Activated T-helper 17 cell treated with anti-CD3 and anti-CD28 coated beads, Interleukin-2, amount 50 U/mL, for 72 hours (primary cell): ENCODE measurements at places on chromosomes 4 and X.

DNA sequence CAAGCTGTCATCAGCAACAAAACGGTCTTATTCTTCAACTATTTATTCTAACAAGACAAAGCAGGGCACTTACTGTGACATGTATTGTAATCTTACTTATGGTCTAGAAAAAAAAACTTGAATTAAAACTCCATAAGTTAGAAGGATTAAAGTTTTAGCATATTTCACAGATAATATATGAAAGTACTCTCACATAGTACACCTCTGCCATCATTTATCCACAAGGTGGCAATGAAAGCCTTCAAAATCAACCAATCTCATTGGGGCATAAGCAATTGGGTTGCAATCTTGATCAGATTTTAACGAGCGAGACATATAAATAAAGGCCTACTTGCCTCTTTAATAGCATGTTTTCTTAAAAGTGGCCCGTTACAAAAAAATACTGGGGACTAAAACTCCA lies 1382.9 kb downstream of the FAM133A start:
- no peak for ATAC-seq

- ATAC-seq: no peak
Observed at GRCh38 chr4:185662030-185662778, 126.9 kb upstream of the PDLIM3 start.

- ATAC-seq: no peak
Observed at GRCh38 chr4:37365888-37366287, 121.3 kb downstream of the NWD2 start.

- ATAC-seq: no peak
Observed at GRCh38 chr4:149791851-149792250, 23.8 kb downstream of the IQCM start.

DNA sequence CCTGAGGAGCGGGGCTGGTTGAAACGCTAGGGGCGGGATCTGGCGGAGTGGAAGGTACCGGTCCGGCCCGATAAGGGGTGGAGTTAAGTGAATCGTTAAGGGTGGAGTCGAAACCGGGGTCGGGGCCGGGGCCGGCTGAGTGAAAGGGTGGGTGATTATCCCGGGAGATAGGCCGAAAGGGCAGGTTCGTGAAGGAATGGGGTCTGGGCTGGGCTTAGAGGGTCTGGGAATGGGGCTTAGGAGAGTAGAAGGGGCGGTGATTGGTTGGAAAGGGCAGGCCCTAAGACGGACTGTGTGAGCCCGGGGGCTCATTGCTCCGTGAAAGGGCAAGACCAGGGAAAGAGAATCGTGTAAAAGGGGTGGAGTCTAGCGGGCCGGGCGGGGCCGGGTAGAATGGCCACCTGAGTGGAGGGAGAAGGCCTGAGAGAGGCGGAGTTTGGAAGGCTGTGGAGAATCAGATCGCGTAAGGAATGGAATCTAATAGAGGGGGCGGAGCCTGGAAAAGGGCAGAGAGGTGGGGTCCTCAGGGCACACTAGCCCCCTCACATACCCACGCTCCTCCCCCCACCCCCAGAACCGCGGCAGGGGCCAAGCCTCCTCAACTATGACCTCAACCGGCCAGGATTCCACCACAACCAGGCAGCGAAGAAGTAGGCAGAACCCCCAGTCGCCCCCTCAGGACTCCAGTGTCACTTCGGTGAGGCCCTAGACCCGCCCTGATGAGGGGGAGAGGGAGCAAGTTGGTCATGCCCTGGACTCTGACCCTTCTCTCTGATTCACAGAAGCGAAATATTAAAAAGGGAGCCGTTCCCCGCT lies 430 bp downstream of the HDAC6 start:
- ATAC-seq: peak; percentile 57

DNA sequence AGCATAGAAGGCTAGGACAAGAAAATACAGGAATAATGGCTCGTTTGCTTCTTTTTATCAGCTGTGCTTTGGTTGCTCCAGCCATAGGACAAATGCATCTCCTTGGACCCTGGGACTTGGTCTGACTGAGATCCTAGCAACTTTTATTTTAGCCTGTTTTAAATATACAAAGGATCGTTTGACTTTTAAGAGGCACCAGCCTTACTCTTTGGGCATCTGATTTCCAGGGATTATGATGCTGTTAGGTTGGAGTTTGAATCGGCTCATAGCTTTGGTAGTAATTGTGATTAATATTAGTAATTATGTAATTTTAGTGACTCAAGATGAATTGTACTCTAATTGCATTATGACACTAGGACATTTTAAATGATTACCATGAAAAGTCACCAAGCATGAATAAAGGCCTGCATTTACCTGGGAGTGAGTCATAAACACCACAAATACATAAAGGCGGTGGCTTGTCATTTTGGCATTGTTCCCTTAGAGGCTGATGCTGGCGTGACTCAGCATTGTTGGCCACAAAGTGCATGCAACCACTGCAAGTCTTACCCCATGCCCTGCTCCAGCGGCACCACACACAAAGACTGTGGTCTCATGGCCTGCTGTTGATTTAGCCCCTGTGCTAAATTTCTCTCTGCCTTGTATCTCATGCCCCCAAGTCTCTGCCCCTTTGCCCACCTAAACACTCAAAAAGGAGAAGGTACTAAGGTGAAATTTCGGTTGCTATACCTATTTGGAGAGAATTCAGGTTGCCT lies 12.4 kb downstream of the GPAT3 start:
- ATAC-seq: peak; percentile 93

DNA sequence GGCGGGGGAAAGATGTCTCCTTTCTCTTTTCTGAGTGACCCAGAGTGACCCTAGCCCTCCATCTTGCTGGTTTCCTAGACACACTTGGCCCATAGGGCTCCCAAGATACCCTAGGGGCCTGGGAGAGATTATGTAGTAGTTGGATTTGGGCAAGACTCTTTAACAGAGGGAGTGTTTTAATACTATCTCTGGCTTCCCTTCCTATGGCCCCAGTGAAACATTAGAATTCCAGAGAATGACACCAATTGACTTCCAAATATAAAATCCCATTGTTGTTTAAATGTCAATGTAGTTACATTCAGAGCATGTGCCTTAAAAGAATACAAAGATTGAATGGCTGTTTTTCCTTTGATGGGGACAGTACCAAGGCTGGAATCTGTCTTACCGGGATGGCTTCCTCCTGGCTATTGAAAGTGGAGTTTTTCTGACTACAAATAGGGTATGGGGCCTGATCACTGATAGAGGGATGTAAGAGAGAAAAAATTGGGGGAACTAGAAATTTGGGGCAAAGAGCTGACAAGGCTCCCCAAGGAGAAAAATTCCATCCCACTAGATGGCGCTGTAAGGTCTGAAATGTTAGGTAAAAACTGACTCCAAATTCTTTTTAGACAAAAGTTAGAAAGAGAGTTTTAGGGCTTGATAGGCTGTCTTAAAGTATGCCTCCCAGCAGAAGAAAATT lies 10.7 kb downstream of the TENT5D start:
- no peak for ATAC-seq

DNA sequence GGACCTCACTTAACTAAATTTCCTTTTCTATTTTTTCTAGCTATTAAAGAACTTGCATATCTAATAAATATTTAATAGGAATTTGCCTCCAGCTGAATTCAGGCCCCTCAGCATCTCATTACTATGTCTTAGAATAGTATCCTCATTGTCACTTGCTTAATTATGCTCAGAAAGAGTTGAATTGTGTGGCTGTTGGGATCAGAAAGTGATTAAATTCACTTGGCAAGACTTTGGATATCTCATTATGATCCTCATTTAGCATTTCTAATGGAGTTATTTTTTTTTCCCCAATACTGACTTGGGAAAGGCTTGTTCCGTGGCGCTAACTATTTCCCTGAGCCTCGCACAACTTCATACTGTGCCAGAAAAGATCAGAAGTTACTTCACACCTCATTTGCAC lies 158.8 kb downstream of the IDS start:
- ATAC-seq: no peak

GRCh38 chrX:20595928-20596575 lies 329.3 kb upstream of the RPS6KA3 start:
- ATAC-seq: peak; percentile 84

DNA sequence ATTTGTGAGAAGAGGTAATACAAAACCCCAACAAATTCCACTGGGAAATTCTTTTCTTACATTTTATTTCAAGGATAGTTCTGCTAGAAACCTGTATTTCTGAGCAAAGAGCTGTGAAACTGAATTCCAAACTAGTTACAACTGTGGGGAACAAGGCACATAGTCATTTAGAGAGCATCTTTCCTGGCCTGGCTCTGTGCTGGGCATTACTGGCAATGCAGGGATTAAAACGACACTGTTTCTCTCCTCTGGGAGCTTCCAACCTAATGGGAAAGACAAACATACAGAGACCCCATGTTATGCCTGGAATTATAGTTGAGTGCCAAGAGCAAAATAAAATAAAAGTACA lies 36.5 kb downstream of the SUPT20HL1 start:
- ATAC-seq: no peak

DNA sequence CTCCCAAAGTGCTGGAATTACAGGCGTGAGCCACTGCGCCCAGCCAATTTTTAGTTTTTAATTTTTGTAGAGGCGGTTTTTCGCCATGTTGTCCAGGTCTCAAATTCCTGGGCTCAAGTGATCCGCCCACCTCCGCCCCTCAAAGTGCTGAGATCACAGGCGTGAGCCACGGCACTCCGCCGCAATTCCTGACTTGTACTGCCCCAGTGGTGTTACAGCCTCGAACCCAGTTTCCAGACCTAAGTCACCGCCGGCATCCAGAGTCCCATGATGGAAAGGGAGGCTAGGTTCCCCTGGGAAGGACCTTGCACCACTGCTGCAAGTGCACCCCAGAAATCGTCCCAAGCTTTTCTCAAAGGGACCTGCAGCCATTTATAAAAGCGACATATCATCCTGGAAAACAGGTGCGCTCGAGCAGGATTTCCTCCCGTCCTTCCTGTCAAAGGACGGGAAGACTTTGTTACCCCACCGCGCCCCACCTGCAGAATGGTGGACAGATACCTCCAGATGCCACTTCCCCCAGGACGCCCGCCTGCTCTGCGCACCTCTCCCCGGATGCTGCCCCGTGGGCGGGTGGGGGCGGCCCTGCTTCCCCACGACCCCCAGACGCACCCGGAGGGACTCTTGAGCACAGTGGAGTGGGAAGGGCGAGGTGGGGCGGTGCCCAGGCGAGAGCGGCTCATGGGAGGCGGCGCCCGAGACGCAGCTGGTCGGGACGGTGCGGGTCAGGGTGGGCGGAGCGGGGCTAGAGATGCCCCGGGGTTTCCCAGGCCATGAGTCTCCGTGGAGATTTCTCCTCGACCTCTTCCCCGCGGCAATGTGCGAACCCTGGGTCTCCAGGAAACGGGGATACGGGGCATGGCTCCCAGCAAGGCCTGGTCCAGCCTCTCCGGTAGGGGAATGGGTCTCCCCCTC lies 947 bp upstream of the RPL10 start:
- ATAC-seq: peak; percentile 67

- ATAC-seq: no peak
Observed at GRCh38 chrX:74242050-74242449, 61.9 kb upstream of the ZCCHC13 start.

DNA sequence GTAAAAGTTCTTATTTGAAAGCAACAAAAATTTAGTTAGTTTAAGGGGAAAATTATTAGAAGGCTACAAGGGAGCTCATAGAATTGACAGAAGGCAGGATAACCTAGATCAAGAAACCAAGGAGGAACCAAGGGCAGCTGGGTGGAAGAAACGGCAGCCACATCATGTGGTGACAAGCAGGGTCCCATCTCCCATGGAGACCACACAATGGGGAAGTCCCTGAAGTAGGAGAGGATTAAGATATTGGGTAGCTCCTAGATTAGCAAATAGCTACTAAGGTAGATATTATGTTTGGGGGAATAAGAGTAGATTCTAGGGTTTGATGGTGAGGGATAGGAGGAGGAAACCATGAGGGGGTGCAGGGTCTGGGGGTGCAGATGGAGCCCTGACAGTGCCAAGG lies 48.0 kb upstream of the TMEM154 start:
- no peak for ATAC-seq
